ENCODE measurements at places on chromosomes 5 and 9.

DNA sequence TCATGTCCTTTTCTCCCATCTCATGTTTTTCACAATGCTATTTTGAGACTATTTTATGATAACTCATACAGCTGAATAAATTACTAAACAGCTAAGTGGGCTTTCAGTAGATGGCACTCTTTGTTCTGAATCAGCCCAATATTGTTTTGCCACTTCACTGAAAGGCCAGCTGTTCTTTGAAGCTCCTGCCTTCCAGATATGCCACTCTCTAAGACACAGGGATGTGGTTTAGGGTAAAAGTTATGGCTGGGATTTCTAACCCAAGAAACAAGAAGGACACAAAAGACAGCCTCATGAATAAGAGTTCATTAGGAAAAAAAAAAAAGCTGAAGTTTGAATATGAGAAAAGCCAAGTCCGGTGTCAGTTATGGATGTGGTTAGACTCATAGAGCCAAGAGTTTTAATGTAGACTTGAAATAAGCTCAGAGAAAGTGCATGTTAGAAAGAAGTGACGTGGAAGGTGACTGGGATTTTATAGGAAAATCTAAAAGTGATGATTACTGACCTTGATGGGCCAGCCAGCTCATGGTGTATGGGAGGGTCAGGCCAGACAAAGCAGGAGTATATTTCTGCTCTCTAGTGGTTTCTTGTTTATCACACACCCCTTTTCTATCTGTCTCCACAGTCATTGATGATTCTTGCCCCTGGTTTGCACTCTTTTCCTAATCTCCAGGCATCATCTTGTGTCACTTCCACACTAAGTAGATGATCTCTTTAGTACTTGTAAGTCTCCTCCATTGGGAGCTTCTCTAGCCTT lies 488.5 kb downstream of the NR2F1-AS1 start:
- DNase-seq = no peak

GRCh38 chr5:89190515-89191265 lies 307.7 kb upstream of the MEF2C start:
- DNase-seq = no peak

GRCh38 chr5:170095646-170096045 lies 10.1 kb upstream of the FOXI1 start:
- no peak for DNase-seq

GRCh38 chr9:86966852-86967511 lies 19.7 kb upstream of the GAS1 start:
- no peak for DNase-seq

GRCh38 chr9:129070696-129071525 lies 10.0 kb upstream of the DOLPP1 start:
- DNase-seq = no peak

Measured in activated T-helper 1 cell treated with Interleukin-2 at 50 U/mL for 16 hours (primary cell).